Activated CD4-positive, alpha-beta memory T cell treated with anti-CD3 and anti-CD28 coated beads, Interleukin-2, amount 10 ng/mL, durations not matched to agents 7 days and 5 days (primary cell): ENCODE measurements at places on chromosomes 7 and 10. TPM values are rescaled to one million over a fixed set of nuclear protein-coding genes. Genes with fewer than 3 reads are reported as not detected.

The FGL2 gene
- 4.2 TPM for total RNA-seq

DNA sequence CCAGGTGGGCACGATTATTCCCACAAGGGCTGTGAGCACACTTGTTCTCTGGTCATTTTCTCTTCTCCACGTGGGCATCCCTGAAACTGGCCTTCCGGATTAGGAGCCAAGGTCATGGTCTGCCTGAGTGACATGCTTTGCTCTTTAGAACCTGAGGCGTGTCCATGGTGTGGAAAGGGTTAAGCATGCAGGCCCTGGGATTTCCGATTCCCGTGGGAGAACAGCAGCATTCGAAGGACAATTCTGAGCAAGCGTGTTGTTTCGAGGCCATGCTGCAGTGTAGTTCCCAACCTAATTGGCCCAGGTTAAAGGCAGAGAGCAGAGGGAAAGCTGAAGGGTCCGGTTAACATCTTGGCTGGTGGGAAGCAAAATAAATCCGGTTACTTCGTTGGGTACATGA, 245.9 kb downstream of the SKAP2 start:
- DNase-seq: no peak

- no peak for DNase-seq
Observed at GRCh38 chr10:23818484-23818883, 379.6 kb downstream of the OTUD1 start.

GRCh38 chr7:30980194-30980593, 16.4 kb downstream of the GHRHR start:
- DNase-seq: no peak

The TAX1BP1 gene
- total RNA-seq: 76.5 TPM

DNA sequence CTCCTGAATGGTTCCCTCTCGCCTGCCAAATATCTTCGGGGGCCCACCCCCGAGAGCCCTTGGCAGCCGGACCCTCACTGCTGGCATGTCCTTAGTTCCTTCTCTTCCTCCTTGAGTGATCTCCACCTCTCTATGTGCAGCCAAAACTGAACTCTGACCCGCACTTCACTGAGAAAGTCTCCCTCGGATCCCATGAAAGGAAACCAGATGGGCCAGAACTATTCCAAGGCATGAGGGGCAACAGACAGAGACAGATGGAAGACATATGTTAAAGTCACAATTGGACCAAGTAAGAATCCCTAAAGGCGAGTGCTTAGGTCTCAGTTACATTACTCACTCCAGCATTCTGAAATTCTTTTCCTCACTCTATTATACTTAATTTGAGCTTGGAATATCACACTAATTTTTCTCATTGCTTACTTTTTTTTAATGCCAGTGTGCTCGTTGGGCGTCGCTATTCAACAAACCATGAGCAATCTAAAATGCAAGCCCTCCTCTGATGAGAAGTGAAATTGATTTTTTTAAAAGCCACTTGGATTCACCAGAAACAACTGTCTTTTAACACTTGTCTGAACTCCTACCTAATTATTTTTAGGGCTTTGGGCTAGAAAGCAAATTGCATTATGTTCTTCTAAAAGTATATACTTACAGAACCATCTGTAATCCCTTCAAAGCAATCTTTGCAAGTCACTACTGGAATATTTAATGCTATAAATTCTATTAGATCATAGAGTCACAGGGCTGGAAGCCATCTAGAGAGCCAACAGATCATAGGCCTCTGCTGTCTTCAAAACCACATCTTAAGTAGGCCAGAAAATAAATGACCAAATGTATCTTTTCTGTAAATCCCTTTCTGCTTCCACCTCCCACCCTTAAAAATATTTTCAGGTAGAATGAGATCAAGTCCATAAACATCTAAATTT, 43.3 kb upstream of the EZH2 start:
- DNase-seq: no peak
